Stimulated activated CD8-positive, alpha-beta memory T cell treated with anti-CD3 and anti-CD28 coated beads, Interleukin-15, amount 100 ng/mL, for 24 hours (primary cell): ENCODE measurements at places on chromosomes 16 and 17.

GRCh38 chr16:914440-914839 is 56.3 kb downstream of the LMF1 start:
- DNase-seq: no peak

DNA sequence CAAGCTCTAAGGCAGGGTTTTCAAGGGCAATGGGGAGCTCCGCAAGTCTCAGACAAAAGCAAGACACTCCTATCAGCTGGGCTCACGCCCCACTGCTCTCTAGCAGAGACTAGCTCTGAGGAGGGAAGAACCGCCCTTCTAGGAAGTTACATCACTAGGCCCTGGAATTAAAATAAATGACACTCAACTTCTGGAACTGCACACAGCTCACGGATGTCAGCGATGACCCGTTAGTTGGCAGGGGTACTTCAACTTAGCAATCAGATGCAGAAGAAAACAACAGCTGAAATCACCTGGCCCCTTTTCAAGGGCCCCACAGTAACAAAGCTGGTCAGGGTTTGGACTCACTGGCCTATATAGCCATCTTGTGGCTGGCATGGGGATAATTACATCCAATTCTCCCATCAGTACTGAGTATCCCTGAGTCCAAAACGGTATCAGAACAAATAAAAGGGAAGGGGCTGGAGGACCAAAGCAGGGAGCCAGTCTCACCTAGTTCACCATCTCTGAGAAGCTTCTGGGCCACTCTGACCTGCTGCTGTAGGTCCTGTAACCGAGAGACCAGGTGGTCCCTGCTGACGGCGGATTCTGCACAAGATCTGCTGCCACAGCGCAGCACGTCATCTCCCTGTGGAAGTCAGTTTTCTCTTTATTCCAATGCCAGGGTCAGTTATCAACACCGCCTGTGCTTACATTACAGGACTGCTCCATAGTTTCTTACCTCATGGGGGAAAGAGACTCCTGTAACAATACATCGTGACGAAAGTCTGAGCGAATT is 22.2 kb downstream of the SERPINF1 start:
- no peak for DNase-seq

DNA sequence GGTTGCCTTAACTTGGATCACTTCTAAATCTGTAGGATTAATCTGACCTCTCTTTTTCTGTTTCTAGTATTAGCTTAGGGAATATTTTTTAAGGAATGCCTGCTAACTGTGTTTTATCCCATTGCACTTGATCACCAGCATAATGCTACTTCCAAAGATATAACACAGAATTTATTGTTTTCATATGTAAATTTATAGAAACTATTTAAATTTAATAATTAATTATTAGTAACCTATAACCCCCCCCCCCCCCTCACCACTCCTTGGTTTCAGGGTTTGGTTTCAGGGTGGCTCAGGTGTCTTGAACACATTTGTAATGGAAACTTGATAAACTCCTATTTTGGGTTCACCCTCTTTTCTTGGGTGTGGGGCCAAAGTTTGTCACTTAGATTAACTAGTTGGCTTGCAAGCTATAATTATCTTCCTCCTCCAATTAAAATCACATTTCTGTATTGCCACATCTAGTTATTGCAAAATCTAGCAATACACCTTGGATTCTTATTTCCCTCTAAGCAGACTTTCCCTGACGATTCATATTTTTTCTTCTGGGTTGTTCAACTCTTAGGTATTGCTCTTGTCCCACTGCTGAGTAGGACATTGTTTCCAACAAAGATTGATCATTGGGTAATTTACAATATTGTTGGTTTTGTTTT is 18.3 kb downstream of the KRT12 start:
- DNase-seq: no peak

- DNase-seq: no peak
Measured at GRCh38 chr16:77995843-77996455, 26.4 kb upstream of the CLEC3A start.

- no peak for DNase-seq
Measured at GRCh38 chr16:68596266-68596665, 48.8 kb upstream of the CDH3 start.

DNA sequence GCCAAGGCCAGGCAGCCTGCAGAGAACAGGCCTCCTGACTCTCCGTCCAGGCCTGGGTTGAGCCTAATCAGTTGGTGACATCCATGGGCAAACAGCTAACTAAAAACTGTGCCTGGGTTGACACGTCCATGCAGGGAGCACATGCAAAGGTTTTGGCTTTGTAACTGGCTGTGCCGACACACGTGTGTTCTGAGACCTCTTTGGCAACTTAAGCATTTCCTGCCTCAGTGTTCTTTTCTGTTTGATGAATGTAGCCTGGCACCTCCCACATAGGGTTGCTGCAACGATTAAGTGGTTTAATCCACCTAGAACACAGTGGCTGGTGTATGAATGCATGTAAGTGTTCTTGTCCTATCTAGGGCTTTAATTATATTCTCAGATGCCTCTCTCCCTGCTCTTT is 3.2 kb downstream of the BCO1 start:
- DNase-seq: no peak

DNA sequence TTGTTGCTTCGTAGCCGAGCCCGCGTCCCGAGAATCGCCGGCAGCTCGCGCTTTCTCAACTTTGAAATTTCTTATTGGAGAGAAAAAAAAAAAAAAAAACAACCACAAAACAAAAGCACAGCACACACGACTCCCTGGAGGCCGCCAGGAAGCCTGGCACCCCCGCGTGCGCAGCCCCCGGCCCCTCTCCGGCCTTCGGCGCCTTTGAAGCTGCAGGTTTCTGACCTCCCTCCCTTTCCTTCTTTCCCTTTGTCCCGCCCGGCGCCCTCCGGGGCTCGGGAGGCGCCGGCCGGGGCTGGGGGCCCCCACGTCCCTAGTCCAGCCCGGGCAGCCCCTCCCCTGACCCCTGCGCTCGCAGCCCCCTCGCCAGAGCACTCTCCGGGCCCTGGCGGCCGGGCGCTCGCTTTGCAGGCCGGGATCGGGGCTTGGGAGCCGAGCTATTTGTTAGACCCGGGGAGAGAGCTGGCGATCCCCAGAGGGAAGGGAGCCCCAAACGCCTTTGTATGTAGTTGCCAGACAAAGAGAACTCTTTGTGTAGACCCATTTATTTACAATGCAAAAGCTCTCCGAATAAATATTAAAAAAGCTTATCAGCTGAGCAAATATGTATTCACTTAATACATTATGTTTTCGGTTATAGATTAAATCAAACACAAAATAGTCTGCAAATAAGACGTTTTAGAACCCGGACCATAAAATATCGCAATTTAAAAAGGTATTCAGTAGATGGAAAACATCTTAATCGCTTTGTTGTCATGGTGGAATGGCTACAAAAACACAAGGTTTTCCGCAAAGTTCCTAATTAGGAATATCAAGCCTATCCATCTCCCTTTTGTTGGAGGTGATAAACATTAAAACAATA is 2.3 kb downstream of the BAHCC1 start:
- DNase-seq: no peak

GRCh38 chr16:31711344-31711845 is 162.2 kb upstream of the ZNF267 start:
- DNase-seq: no peak

- DNase-seq: no peak
Measured at GRCh38 chr17:66836063-66837005, 1.4 kb downstream of the CACNG5 start.

DNA sequence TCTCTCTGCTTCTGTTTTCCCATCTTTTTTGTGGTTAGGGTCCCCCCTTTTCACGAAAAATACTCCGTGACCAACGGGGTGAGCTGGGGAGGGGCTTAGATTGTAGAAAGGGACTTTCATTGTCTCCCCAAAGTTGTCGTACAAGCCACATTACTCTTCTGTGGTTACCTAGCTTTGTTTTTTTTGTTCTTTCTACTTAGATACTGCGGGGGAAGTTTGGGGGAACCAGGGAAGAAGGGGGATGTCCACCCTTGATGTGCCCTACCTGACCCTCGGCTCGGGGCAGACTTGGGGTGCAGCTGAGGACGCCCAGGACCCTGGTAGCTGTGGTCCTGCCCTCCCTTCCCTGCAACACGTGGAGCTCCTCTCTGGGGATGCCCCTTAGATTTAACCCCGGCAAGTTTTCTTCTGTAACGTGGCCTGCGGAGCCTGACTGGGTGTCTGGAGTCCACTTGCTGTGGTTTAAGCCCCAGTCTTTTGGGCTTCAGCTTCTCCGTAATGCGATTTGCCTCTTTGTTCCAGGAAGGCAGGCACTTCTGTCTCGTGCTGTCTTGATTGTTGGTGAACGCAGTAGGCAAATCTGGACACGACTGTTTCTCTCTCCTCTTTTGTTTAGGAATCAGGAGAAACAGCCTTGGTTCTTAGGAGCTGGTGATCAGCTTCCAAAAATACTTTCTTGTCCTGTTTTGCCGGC is 892 bp downstream of the ABCC1 start:
- peak; percentile 13 for DNase-seq

DNA sequence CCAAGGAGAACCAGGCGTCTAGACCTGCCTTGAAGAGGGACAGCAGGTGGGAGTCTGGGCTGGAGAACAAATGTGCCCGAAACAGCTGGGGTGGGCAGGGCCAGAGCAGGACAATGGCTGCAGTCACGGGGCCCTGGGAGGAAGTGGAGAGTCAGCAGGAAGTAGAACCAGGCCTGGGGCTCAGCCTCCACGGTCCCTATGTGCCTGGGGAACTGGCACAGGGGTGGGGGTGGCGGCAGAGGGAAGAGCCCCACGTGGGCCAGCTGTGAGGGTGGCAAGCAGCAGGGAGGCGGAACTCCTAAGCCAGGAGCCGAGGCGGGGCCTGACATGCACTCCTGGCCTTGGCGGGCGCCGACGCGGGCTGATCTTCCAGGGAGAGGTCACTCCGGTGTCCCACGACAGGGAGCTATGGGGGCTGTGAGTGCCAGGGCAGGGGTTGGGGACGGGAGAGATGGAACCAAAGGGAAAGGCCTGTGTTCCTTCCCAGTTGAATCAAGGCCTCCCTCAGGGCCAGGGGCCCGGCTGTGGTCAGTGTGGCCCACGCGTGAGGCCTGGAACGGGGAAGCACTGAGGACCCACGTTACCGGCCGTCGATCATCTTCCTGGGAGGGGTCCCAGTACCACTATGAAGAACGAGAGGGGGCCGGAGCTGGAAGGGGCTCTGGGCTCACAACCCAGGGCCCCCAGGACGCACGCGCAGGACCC is 42.7 kb downstream of the TIMM22 start:
- no peak for DNase-seq

GRCh38 chr16:23423496-23424049 is 29.4 kb downstream of the COG7 start:
- no peak for DNase-seq

- DNase-seq: no peak
Measured at GRCh38 chr17:62085511-62086408, 20.7 kb upstream of the MED13 start.

- DNase-seq: no peak
Measured at GRCh38 chr16:2896480-2897010, 13.5 kb downstream of the FLYWCH2 start.

GRCh38 chr16:72723781-72724180 is 324.1 kb downstream of the ZFHX3 start:
- DNase-seq: no peak

DNA sequence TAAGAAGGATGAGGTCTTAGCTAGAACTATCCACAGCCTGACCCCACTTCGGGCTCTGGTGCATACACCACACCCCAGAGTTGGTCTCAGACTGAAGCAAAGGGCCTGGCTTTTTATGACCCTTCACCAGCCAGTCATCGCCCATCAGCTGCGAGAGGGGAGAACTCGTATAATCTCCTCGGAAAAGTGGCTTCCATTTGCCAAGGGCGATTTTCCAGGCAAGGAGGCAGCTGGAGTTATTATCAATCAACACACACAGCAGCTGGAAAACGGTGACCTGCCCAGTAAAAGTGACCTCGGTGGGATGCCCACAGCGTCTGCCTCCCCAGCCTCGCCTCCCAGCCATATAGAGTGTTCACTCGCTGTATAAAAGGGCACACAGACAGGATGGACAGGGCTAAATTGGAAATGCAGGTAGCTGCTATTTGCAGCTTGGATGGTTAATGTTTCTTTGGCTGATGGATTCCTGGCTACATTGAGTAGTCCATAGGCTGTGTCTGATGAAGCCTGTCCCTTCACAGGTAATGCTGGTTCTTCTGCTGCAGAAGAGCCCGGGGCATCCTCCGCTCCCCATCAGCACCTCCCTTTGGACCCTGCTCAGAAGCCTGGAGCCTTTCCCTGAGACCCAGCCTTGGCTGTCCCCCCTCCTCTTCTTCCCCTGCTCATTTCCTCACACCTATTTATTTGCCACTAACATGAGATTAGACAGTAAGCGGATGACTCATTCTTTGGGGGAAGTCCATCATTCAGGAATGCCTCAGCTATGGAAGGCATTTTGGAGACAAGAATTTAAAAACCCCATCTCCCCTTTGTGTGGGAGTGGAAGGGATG is 45.7 kb downstream of the TMEM186 start:
- DNase-seq: no peak

- DNase-seq: no peak
Measured at GRCh38 chr17:44652727-44653126, 3.5 kb upstream of the MEIOC start.

DNA sequence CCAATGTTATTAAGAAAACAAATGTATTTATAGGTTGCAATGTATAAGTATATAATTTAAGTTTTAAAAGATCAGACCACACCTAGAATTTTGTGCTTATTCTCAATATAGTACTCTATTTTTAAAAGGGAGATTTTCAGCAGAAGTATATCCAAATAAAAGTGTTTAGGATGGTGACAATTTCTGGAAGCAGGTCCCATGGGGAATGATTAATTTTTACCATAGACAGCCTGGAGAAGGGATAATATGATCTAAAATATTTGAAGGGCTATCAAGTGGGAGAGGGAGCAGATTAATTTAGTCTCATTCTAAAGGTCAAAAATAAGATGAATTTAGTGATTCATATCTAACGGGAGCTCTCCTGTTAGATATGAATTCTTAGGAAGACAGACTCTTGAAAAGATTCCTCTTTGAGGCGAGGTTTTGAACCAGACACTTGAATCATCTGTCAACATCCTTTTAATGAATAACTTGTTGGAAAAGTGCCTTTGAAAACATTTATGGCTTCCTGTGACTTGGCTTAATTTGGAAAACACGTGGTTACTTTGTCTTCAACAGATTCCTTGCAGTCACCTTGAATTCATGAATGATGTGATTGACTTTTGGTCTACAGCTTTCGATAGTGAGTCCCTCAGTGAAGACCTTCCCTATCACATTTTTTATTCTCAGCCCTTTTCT is 29.3 kb upstream of the SMIM36 start:
- no peak for DNase-seq
